ENCODE measurements at places on chromosomes 6 and 20.
A peak's percentile ranks its signal among the peaks of the same experiment; 100 is the strongest.

DNA sequence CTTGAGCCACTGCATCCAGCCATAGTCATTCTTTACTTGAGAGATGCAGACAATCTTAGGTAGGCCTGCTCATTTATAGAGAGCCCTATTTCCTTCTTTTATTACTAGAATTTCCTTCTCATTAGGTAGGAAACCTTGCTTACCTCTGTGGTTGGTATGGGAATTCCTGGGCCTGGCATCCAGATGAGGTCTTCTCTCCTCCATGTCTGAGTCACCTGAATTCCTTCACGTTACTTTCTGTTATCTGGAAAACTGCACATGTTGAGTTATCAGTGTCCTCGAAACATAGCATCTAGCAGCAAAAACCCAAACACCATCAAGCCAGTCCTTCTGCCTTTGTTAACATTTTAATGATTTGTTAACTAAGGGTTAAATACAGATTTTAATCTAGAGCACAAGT lies 2.2 kb downstream of the ZNFX1 start:
- DNase-seq = no peak

GRCh38 chr6:81808851-81809570 lies 56.5 kb upstream of the TENT5A start:
- DNase-seq = no peak

DNA sequence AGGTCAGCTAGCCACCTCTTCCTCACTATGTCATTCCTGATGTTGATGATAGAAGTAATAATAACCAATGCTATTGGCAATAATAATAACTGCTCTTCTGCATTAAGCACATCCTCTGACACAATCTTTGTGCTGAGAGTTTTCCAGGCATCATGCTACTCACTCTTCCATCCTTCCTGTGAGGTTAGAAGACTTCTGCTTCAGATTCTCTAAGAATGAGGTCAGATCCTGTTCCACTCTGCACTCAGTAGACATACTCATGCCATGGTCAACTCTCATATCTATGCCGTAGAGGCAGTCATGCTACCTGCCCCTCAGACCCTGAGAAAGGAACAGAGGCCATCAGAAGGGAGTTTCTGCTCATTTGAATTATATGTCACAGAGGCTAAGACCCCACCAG lies 98.1 kb upstream of the TOP1 start:
- peak; percentile 35 for DNase-seq

DNA sequence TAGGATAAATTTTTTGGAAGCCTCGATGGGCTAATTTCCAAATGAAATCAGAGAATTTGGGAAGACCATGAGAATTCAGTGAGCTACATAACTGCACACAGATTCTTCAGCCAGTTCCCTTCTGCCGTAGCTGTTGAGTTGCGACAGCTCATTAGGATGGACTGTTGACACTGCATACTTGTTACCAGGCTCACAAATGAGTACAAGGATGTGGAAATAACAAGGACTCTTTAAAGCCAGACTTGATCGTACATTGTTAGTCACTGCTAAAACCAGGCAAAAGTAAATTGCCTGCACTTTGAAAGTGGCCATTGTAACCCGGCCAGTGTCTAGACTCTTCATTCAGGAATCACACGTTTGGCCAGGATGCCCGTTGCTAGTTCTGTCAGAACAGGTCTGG lies 37.0 kb downstream of the NDUFAF5 start:
- DNase-seq = no peak

DNA sequence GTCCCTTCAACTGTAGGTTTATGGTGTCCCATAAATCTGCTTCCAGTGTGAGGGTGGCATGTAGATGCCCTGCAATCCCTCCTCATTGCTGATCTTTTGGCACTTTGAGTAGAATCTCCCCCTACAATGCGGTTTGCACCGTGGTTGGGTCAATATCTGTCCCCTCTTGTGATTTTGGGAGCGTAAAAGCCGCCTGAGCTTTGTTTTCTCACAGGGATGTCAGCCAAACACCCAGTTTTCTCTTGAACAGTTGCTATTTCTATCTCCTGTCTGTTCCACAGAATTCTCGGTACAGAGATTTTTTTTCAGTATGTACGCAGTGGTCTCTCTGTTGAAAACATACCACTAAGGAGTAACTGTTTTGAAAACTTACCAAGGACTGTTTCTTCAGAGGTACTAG lies 21.8 kb downstream of the CDS2 start:
- DNase-seq = no peak

DNA sequence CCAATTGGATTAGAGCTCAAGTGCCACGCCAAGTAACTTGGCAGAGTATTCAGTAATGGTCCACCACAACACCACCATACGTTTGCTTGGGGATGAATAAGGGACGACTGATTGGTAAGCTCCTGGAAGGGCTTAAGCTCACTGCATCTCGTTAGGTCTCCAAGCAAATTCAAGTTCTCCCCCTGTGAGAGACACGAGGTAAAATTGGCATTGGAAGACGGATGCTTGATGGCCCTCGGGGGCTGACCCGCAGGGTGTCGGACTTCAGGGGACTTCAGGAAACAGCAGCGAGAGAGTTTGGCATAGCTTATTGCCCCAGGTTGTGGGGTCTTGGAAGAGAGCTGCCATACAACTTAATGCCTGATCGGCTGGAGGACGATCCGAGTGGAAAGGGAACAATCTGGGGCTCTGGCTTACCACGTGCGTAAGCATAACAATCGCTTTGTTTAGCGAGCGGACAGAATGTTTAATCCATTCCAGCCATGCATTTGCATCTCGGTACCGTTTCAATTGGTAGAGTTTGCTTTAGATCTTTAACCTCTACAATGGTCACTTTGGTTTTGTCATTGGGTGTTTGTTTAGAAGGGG lies 4.8 kb upstream of the ZNFX1 start:
- no peak for DNase-seq

GRCh38 chr6:74651948-74652842 lies 553.7 kb downstream of the COL12A1 start:
- DNase-seq = no peak

DNA sequence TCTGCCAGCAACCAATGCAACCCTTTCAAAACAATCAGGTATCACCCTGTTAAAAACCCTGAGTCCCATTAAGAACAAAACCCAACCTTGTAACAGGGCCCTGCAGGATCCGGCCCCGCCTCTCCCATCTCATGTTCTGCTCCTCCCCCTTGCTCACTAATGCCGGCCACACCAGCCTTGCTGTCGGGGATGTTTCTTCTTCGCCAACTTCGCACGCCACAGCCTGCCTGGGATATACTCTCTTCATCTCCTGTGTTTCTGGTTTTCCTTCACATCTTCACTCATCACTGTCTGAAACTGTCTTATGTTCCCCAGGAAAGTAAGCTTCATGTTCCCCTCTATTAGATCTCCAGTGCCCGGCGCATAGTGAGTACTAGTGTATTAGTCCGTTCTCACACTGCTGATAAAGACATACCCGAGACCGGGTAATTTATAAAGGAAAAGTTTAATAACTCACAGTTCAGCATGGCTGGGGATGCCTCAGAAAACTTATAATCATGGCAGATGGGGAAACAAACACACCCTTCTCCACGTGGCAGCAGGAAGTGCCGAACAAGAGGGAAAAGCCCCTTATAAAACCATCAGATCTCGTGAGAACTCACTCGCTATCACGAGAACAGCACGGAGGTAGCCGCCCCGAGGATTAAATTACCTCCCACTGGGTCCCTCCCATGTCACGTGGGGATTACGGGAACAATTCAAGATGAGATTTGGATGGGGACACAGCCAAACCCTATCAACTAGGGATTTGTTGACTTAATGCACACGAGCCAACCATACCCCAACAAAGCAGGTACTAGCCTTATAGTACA lies 5.1 kb downstream of the TP53RK start:
- peak; percentile 84 for DNase-seq

GRCh38 chr6:161342039-161342438 lies 68.2 kb upstream of the AGPAT4 start:
- DNase-seq = no peak

DNA sequence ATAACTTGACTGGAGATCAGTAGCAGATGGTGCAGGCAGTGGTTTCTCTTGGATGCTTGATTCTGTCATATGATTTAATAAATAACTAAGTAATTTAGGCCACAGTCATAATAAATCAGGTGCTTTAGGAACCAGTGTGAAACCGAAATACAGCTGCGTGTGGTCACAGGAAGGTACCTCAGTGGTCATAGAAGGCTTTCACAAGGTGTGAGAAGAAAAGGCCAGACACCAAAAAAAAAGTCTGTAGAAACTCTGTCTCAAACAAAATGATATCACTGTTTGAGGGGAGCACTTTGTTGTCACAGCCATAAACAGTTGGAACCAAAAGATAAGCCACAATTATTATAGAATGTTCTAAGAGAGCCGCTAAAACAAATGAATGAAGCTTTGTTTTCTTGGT lies 56.5 kb downstream of the ARMC2 start:
- no peak for DNase-seq

DNA sequence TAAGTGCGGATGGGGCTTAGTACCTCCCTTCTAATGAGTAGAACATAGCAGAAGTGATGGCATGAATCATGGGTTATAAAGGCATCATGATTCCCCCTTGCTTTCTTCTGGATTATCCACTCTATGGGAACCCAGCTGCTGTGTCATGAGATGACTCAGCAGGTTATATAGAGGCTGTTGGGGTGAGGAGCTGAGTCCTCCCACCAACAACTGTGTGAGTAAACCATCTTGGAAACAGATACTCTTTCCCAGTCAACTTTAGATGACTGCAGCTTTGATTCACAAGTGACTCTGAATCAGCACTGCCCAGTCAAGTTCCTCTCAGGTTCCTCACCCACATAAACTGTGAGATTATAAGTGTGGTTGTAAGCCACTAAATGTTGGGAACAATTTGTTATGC lies 46.3 kb downstream of the FAM83B start:
- DNase-seq = peak; percentile 60

DNA sequence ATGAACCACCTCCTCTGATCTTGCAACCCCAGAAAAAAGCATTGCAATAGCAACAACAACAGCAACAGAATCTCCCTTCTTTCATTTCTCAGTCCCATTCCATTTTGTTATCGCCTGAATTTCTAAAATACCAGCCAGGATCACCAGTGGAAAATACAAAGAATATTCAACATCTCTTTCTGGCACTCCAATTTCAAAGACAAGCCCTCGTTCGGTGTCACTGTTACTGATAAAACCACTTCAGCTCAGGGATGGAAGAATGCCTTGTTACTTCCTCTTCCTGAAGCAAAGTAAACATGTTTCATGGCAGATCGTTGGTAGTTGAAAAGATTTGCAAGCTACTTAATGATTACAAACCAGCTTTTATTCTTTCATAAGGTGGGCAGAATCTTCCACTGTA lies 94.0 kb upstream of the SPTLC3 start:
- no peak for DNase-seq

GRCh38 chr20:62366370-62367135 lies 559 bp downstream of the LAMA5 start:
- DNase-seq = peak; percentile 88

DNA sequence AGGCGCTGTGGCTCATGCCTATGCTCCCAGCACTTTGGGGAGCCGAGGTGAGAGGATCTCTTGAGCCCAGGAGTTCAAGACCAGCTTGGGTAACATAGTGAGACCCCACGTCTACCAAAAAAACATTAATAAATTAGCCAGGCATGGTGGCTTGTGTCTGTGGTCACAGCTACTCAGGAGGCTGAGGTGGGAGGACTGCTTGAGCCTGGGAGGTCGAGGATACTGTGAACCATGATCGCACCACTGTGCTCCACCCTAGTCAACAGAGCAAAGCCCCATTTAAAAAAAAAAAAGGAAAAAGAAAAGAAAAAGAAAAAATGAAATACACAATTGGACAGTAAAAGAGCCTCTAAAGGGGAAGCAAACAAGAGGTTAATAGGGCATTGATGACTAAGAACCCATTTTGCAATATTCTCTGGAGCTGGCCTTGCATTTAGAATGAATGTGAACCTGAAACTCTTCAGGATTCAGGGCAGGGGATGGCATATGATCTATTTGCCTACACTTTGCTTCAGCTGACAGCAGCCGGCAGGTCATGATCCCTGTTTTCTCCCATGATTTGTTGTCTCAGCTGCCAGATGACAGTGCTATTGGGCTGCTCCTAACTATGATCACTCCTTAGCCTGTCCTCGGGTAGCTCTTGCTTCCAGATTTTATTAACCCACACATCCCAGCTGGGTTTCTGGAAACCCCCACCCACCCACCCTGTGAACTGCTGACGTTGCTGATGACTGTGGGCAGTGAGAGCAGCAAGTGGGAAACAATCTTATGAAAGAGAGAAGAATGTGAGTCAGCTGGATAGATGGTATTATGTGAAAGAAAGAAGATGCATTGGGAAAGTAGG lies 83.8 kb upstream of the ELOVL5 start:
- no peak for DNase-seq

DNA sequence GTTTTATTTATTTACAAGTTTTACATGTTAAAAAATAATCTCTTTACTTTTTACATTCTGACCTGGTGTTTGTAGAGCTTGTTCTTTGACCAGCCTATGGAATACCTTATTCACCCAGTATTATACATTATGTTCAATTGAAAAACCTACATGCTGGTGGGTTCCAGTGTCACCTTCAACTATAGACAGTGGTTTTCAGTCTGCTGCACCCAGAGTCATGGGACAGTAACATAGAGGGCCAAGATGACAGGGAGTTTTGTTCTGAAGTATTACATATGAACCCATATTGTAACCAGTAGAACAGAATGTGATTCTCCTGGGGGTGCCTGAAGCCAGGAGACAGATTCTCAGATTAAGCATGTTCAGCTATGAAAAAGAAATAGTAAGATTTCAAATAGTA lies 139.5 kb upstream of the SCGN start:
- DNase-seq = no peak

DNA sequence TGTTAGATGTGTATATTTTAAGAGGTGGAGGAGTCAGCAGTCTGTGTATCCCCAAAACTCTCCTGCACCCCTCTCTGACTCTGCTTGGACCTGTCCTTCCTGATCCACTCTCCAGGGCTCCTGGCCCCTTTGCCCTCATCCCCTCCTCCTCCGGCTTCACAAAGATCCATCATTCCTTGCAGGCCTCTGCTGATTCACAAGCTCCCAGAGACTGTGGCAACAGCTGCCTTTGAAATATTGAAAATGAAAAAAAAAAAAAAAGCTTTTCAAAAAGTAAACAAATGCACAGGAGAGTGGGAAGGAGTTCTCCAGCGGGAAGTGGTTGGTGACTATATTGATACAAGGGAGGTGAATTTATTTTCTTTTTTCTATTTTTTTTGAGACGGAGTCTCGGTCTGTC lies 330.2 kb upstream of the SULF2 start:
- no peak for DNase-seq

- no peak for DNase-seq
These were observed 112.3 kb downstream of the RCAN2 start for GRCh38 chr6:46378882-46379416.

GRCh38 chr20:382291-383115 lies 1.9 kb downstream of the TRIB3 start:
- DNase-seq = peak; percentile 68

- no peak for DNase-seq
These were observed 172.1 kb upstream of the RUNX2 start for GRCh38 chr6:45156075-45156474.

- no peak for DNase-seq
These were observed 27.1 kb upstream of the TOP1 start for GRCh38 chr20:41001497-41001896.

DNA sequence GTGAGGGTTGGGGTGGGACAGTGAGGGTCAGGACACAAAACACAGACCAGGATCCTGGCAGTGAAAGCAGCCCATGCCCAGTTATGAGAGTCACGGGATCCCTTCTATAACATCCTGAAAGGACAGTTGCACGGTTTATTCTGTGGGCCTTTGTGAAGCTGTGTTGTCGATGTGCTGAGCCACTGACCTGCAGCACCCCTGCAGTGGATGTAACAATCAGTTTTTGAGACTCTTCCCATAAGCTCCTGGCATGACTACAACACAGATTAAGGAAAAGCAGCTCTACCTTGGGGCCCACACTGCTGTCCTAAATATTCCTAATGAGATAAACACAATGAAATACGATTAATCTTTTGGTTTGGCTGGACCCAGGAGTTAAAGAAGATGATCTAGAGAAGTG lies 3.7 kb downstream of the PYGB start:
- no peak for DNase-seq
